Activated T-helper 2 cell treated with anti-CD3 and anti-CD28 coated beads, Interferon-gamma antibody, Interleukin-2, Interleukin-4, amounts not matched to agents 10 μg/mL and 5 μg/mL and 100 μg/mL, durations not matched to agents 14 hours and 24 hours and 36 hours (primary cell): ENCODE measurements at places on chromosomes 2 and 18.

DNA sequence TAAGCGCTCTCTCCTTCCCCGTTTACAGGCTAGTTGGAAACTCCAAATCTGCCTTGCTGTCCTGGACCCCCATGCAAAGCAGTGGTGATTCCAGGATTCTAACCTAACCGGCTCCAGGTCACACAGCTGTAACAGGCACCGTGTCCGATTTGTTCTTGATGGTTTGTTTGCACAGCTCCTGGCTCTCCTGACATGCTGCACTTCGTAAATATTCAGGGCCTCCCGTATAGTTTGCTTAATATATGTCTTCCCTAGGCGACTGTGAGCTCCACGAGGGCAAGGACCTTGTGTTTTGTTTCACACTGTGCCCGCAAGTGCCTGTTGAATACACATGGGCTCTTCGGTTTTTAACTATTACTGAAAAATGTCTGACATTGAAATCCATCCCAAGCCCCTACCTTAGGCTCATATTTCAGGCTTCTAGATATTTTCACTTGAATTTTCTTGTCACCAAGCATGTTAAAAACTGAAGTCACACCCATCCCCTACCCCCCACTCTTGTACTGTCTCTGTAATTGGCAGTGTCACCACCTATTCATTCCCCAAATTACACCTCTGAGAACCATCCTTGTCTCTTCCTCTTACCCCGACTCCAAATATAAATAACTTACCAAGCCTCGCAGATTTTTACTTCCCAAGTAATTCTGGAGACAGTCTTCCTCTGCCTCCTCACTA, 1.0 kb upstream of the PUM2 start:
- H3K4me3 ChIP-seq, result no peak overlapping the region
- peaks cover 26% of the 10 kb centered on the region for H3K4me1 ChIP-seq
- H3K27me3 ChIP-seq, result no peaks in the 10 kb centered on the region
- no peak overlapping the region for H3K27ac ChIP-seq

DNA sequence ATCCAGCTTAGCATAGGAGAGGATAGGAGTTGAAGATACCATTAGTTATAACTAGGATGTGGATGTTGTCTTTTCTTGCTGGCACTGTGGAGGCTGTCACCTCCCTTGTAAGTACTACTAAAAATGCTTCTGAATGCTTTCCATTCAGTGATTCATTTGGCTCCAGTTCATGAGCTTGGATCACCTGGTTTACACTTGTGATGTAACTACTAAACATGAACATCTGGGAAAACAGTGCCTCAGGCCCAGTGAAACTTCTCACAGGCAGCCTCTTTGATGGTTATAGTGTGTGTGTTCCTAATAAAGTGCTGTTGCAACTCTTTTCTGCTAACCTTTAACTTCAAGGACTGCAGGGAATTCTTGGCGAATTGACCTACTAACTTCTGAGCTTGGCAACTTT, 13.0 kb upstream of the SLC9A2 start:
- no peak overlapping the region for H3K27ac ChIP-seq
- no peak for DNase-seq
- no peak overlapping the region for H3K4me3 ChIP-seq
- no peaks in the 10 kb centered on the region for H3K4me1 ChIP-seq
- no peaks in the 10 kb centered on the region for H3K36me3 ChIP-seq

- peaks cover 4% of the 10 kb centered on the region for H3K4me1 ChIP-seq
- no peaks in the 10 kb centered on the region for H3K36me3 ChIP-seq
- peaks cover 7% of the 10 kb centered on the region for H3K27me3 ChIP-seq
- no peak for DNase-seq
- H3K27ac ChIP-seq, result no peak overlapping the region
- no peak overlapping the region for H3K4me3 ChIP-seq
These were observed 22.0 kb upstream of the GMPPA start for GRCh38 chr2:219476652-219477151.

DNA sequence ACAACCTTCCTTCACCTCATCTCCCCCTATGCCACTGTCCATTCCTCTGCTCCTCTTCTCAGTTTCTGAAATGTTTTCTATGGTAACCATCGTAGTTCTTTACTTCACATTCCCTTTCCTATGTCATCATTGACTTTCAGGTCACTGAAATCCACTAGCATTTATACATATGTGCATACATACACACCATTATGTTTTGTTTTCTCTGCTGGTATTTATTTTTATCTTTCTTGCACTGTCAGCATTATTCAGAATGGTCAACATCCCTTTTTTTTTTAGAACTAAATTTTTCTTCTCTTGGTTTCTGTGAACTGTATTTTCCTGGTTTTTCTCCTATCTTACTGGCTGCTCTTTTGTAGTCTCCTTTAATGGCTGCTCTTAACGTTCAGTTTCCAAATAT, 33.2 kb downstream of the ITGAV start:
- no peak overlapping the region for H3K27ac ChIP-seq
- H3K36me3 ChIP-seq, result peaks cover 19% of the 10 kb centered on the region
- no peaks in the 10 kb centered on the region for H3K4me1 ChIP-seq
- H3K27me3 ChIP-seq, result no peaks in the 10 kb centered on the region
- H3K4me3 ChIP-seq, result no peak overlapping the region

DNA sequence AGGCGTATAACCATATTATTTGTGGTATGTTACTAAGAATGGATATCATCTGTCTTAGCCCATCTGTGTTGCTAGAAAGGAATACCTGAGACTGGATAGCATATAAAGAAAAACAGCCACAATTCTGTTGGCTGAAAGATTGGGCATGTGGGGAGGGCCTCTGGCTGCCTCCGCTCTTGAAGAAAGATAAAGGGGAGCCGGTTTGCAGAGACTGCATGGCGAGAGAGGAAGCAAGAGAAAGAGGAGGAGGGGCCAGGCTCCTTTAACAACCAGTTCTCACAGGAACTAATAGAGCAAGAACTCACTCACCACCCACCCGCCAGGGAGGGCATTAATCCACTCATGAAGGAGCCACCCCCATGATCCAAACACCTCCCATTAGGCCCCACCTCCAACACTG, 29.2 kb upstream of the UXS1 start:
- no peaks in the 10 kb centered on the region for H3K4me1 ChIP-seq
- no peak overlapping the region for H3K4me3 ChIP-seq
- no peak for DNase-seq
- peaks cover 3% of the 10 kb centered on the region for H3K27me3 ChIP-seq

DNA sequence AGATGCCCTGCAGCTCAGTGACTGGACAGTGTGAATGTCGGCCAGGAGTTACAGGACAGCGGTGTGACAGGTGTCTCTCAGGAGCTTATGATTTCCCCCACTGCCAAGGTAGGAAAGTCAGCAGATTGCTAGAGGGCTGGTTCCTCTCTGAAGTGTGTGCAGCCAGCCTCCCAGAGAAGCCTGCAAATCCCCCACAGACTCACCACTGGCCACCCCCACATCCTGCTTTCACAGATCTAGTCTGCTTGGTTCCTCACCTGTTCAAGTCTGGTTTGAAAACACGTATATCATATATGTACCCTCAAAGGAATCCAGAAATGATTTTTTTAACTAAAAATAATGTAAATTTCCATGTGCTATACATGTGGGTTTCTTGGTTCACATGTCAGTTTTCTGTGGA, 121.1 kb downstream of the LAMA3 start:
- no peak overlapping the region for H3K27ac ChIP-seq
- H3K27me3 ChIP-seq, result peaks cover 17% of the 10 kb centered on the region
- peaks cover 12% of the 10 kb centered on the region for H3K4me1 ChIP-seq
- no peak for DNase-seq
- H3K36me3 ChIP-seq, result no peaks in the 10 kb centered on the region

DNA sequence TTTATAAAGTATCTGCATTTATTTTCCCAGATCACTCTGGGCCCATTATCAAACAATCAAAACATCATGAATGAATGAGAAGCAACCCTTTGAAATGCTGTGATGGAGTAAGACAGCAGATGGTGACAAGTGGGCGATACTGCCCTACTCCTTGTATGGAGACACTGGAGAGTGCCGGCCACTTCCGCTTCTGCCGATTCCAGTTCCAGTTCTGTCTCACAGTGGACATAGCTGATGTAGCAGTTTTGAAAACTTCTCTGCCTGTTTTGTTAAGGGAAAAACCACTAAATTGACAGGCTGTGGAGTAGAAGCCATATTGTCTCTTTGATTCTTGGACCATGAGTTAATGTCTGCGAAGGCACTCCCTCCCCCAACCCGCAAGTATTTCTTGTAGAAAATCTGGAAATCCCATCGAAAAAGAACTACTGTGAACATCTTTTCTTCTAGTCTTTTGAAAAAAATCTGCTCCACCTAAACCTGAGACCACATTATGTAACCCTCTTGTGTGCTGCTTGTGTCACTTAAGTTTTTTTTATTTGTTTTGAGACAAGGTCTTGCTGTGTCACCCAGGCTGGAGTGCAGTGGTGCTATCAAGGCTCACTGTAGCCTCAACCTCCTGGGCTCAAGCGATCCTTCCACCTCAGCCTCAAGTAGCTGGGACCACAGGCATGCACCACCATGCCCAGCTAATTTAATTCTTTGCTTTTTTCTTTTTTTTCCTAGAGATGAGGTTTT, 133.5 kb downstream of the TANC1 start:
- no peaks in the 10 kb centered on the region for H3K27me3 ChIP-seq
- no peak overlapping the region for H3K4me3 ChIP-seq
- DNase-seq, result no peak
- peaks cover 7% of the 10 kb centered on the region for H3K4me1 ChIP-seq
- no peak overlapping the region for H3K27ac ChIP-seq

GRCh38 chr2:109091526-109091925, 37.5 kb upstream of the SH3RF3 start:
- no peaks in the 10 kb centered on the region for H3K27me3 ChIP-seq
- no peak overlapping the region for H3K27ac ChIP-seq
- H3K4me3 ChIP-seq, result no peak overlapping the region
- no peaks in the 10 kb centered on the region for H3K36me3 ChIP-seq
- no peak for DNase-seq

DNA sequence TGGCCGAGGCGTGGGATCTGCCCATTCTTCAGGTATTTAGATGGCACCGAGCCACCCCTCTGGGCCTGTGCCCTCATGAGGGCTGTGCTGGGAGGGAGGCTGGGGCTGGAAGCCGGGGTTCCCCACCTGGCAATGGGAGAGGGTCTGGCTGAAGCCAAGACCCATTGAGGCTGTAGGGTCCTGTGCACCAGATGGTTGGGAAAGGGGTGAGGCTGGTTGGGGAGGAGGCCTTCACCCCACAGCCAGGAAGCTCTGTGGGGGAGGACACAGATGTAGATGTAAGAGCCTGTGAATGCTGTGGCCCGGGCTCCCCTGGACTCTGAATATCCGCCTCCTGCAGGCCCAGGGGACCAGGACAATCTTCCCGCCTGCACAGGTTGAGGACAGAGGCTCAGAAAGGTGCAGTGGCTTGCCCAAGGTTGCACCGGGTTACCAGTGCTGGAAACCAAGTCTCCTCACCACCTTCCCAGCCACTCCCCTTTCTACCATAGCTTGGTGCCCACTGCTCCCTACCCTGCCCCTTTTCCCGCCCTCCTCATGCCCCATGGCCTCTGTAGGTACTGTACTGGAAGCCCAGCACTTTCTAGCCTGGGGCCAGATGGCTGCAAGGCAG, 49.7 kb downstream of the PDCL3 start:
- peaks cover 4% of the 10 kb centered on the region for H3K4me1 ChIP-seq
- H3K27me3 ChIP-seq, result no peaks in the 10 kb centered on the region
- no peak overlapping the region for H3K4me3 ChIP-seq
- no peak for DNase-seq
